Activated CD4-positive, alpha-beta T cell treated with anti-CD3 and anti-CD28 coated beads for 36 hours (primary cell): ENCODE measurements at places on chromosomes 5 and 9. TPM values are rescaled to one million over a fixed set of nuclear protein-coding genes. Genes with fewer than 3 reads are reported as not detected.

The PROB1 gene
- 3.2 TPM for total RNA-seq

The LAMC3 gene
- 0.40 TPM for total RNA-seq

The TMEM252 gene
- not detected for total RNA-seq

The SLC6A19 gene
- not detected for total RNA-seq

The FOXD1 gene
- total RNA-seq = 0.48 TPM

The SUSD3 gene
- 51.4 TPM for total RNA-seq

The CYFIP2 gene
- 277 TPM for total RNA-seq

DNA sequence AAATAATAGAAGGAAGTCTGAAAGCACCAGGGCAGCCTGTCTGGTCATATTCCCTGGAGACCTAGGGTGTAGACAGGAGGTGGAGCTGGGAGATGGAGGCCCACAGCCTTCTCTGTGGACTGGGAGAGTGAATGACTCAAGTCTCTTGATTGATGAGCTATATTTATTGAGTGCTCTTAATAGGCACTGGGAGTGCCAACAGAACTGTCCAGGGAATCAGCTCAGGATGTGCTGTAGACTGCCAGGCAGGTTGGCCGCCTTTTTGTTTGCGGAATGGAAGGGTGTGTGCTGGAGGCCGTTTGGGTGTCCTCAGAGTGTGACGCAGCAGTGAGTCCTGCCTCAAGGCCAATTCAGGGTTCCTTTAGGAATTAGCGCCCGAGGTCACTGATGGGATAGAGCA lies 33.4 kb upstream of the POMT1 start:
- no peaks in the 10 kb centered on the region for H3K4me1 ChIP-seq
- DNase-seq = no peak
- H3K27me3 ChIP-seq = no peaks in the 10 kb centered on the region
- no peak overlapping the region for H3K4me3 ChIP-seq

DNA sequence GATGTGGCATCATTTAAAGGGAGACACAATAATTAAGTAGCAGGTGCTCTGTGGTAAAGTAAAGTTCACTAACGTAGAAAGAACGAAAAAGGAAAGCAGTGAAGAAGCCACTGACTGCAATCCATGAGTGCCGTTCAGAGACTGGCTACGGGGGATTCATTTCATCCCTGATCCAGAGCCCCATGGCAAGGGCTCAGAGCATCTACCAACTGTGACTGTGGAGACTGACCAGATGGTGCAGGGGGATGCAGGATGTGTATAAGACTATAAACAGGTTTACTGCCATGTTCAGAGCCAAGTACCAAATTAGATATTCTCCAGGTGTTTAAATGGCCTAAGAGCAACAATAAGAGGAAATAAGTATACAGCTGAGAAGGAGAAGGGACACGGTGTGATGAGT lies 47.7 kb downstream of the MARCHF11 start:
- no peak overlapping the region for H3K4me3 ChIP-seq
- H3K27me3 ChIP-seq = peaks cover 6% of the 10 kb centered on the region
- DNase-seq = no peak
- no peak overlapping the region for H3K27ac ChIP-seq
- H3K36me3 ChIP-seq = no peaks in the 10 kb centered on the region
- H3K4me1 ChIP-seq = no peaks in the 10 kb centered on the region

GRCh38 chr9:91078369-91078695 lies 276.7 kb downstream of the SYK start:
- no peak for DNase-seq
- peaks cover 7% of the 10 kb centered on the region for H3K27me3 ChIP-seq
- peaks cover 3% of the 10 kb centered on the region for H3K4me1 ChIP-seq
- no peak overlapping the region for H3K27ac ChIP-seq
- peaks cover 2% of the 10 kb centered on the region for H3K36me3 ChIP-seq

DNA sequence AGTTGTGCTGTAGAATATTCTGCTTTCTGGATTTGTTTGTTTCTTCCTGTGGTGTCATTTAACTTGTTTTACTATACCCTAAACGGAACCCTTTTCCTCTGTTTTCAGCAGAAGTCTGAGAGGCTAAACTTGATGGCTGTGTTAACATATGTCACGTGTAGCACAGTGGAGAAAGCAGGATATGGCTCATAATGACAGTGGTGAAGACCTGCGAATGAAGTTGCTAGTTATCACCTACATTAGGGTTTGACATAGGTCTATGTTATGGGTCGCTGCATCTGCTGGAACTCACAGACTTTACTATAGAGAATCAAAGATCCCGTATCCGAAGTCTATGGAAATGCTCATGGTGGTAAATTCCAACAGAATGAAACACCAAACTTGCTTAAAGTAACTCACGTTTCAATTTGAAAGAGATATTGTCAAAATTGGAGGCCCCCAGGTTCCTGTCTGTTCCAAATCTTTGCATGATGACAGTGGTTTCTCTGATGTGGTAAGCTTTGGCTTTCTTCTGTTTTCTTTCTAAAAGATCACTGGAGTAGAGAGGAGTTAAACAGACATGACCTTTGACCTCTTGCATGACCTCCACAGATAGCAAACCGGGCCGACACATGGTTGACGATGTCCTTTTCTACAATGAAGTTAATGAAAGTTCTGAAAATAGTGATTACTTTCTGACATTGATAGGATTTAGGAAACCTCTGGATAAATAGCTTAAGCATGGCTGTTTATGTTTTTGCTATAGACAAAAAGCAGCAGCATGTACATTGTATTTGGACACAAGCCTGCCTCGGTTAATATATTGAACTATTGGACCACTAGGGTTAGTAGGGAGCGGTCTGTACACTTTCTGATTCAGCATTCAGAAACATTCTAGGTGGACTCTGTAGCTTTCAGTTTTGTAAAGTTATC lies 3.1 kb upstream of the CATSPER3 start:
- H3K27me3 ChIP-seq = no peaks in the 10 kb centered on the region
- peak overlapping the region; percentile 10 for H3K4me3 ChIP-seq
- H3K4me1 ChIP-seq = peaks cover 28% of the 10 kb centered on the region
- H3K36me3 ChIP-seq = peaks cover 17% of the 10 kb centered on the region

DNA sequence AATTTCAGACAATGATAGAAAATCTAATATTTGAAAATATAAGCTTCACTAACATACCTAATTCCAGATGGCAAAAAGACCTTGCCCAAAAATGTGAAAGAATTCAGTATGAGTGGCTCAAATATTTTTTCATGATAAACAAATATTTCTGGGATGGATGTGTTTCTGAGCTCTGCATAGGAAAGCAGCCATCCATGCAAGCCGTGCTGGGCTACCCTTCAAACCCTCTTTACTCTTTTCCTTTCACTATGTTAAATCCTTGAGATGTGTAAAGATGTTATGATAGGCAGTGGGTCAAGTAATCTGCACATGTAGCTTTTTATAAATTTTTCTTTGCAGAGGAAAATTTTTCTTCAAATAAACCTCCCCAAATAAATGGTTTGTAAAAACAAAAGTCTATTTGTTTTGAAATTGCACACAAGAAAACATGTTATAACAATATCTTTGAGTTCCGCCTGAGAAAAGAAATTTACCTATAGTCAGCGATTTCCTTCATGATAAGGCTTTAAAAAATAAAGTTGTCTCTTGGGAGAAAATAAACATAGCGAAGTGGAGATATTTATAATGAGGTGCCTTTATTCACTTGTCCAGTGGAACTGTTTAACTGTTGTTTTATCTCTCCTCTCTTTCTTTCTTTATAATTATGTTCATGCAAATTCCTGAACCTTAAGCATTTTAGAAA lies 154.3 kb upstream of the PITX1 start:
- no peak overlapping the region for H3K27ac ChIP-seq
- H3K27me3 ChIP-seq = peaks cover 13% of the 10 kb centered on the region

DNA sequence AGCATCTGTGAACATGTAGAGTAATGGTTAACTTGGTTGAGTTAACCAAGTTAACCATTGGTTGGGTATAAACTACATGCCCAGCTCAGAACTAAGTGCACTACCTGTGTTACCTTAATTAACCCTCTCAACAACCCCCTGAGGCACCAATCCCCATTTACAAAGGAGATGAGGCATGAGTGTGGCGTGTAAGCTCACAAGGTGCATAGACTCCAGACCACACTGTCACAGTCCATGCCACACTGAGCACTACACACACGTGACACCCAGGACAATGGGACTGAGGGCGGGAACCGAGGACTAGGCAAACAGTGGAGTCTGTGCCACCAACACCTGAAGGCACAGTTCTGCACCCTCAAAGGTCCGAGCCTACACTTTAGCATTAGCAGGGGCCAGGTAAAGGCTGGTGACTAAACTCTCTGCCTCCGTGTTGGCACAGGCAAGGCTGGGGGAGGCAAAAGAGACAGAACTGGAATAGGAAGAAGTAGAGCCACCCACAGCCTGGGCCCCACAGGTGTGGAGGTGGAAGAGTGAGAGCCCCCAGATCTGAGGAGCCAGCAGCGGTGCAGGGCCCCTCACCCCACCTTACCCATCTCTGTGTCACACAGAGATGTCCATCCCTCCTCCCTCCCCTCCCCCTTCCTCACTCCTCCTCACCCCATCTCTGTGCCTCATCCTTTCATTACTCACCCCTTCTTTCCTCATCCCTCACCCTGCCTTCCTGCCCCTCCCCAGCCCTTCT lies 2.2 kb upstream of the DNAJB5 start:
- no peak overlapping the region for H3K4me3 ChIP-seq
- peaks cover 5% of the 10 kb centered on the region for H3K36me3 ChIP-seq
- DNase-seq = peak; percentile 56
- peaks cover 84% of the 10 kb centered on the region for H3K4me1 ChIP-seq
- no peaks in the 10 kb centered on the region for H3K27me3 ChIP-seq

DNA sequence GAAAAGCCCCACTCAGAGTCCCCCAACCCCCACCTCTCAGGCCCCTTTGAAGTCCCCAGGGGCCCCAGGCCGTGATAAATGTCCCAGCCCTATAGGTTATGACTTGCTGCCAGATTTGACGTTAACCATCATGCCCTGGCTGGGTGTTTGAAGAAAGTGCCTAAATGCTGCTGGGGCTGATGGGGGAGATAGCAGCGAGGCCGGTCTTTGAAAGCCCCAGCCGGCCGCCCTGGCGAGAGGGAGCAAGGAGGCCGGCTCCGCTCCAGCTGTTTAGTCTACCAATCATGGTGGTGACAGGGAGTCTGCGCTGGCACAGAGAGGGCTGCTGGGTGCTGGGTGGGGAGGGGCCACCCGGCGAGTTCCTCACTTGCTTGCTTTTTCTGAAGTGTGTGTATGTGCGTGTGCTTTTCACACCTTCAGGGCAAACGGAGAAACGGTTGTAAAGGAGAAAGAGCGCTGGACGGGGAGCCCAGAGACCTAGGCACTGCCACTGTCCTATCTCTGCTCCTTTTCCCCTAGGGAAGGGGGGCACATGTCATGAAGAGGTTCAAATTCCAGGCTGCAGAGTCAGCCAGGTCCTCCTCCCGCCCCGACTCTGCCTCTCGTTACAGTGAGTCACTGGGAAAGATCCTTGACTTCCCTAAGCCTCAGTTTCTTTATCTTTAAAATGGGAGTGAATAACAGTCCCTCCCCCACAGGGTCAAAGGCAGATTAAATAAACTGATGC lies 126.1 kb upstream of the HAND1 start:
- peak; percentile 16 for DNase-seq
- H3K36me3 ChIP-seq = no peaks in the 10 kb centered on the region
- no peaks in the 10 kb centered on the region for H3K4me1 ChIP-seq
- H3K27ac ChIP-seq = no peak overlapping the region
- H3K4me3 ChIP-seq = no peak overlapping the region
- peaks cover 41% of the 10 kb centered on the region for H3K27me3 ChIP-seq

GRCh38 chr5:68259700-68260099 lies 44.1 kb downstream of the PIK3R1 start:
- no peaks in the 10 kb centered on the region for H3K27me3 ChIP-seq
- peaks cover 84% of the 10 kb centered on the region for H3K4me1 ChIP-seq
- no peak for DNase-seq
- H3K27ac ChIP-seq = no peak overlapping the region
